Ammon's horn (tissue), 1 donor: ENCODE measurements at places on chromosomes 16 and 17.

- DNase-seq = no peak
Measured at GRCh38 chr17:82636626-82637598, 11.3 kb downstream of the WDR45B start.

- DNase-seq = no peak
Measured at GRCh38 chr17:60161598-60162330, 12.0 kb downstream of the CA4 start.

GRCh38 chr17:43745541-43745940 is 13.1 kb downstream of the SOST start:
- DNase-seq = no peak

GRCh38 chr16:2260250-2260649 is 7.7 kb downstream of the RNPS1 start:
- no peak for DNase-seq

DNA sequence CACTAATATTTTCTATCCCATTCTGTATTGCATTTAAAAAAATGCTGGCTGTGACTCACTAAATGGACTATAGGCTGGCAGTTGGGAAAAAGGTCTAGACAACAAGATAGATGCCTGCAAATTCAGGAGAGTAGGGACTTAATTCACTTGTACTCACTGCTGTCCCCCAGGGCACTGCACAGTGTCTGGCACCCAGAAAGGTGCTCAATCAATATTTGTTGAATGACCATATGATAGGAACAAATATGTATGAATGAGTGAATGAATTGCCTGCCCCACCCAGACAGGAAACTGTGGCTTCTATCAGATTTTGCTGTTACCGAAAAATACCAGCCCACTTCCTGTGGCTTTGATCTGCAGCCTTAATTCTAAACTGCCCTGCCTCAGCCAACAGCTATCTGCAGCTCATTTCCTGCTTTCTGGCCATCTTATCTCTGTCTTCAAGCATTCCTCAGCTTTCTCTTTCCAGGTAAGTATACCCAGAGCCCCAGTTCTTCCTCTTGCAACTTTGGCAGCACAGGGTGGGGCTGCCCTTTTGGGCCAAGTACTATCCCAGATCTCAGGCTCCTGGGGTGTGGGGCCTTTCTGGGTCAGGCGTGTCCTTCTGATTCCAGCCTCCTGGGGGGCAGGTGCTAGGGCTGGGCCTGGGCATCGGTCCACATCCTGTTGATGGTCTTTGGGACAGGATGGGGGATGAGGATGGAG is 15.3 kb upstream of the TNS4 start:
- no peak for DNase-seq
